ENCODE measurements at places on chromosomes 4 and X. TPM values are rescaled to one million over a fixed set of nuclear protein-coding genes. Genes with fewer than 3 reads are reported as not detected.

- DNase-seq = no peak
These were observed 841.9 kb downstream of the PCDH18 start for GRCh38 chr4:136690360-136690759.

ATOH1 gene
- not detected for total RNA-seq

DNA sequence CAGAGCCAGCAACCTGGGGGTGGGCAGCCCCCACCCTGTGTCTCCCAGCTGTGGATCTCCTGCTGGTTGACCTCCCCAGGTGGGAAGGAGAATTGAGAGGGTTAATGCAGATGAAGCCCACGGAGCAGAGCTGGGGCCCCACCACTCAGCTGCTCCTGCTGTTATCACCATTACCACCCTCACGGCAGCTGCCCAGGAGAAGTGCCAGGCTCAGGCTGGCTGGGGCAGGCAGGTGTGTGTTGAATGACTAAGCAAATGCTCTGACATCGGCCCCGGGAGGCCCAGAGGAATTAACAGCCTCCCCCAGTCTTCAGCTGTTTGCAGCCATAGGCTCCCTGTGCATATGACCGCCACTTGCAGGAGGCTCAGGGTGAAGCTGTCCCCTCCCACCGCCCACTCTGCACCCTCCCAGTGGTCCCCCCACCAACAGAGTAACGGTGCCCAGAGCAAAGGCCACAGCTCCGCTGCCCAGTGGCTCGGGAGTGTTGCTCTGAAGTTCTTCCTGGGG lies 133.8 kb downstream of the CPZ start:
- peak; percentile 30 for DNase-seq

- DNase-seq = no peak
These were observed 684.0 kb upstream of the MAGEB2 start for GRCh38 chrX:29531336-29531735.

GRCh38 chr4:119299260-119299671 lies 22.7 kb downstream of the FABP2 start:
- no peak for DNase-seq

GRCh38 chr4:55014876-55015275 lies 110.5 kb downstream of the KDR start:
- DNase-seq = no peak

FATE1 gene
- not detected for total RNA-seq

MAGEC3 gene
- total RNA-seq = not detected

- DNase-seq = peak; percentile 73
These were observed 4.5 kb downstream of the G6PD start for GRCh38 chrX:154541896-154542722.

GRCh38 chrX:91389026-91389425 lies 45.6 kb upstream of the PABPC5 start:
- DNase-seq = no peak

GK2 gene
- not detected for total RNA-seq

GRCh38 chr4:14621731-14622463 lies 380.4 kb upstream of the CPEB2 start:
- DNase-seq = no peak

- no peak for DNase-seq
These were observed 1793.7 kb upstream of the TENM3 start for GRCh38 chr4:180449395-180449956.

GRPR gene
- 0.27 TPM for total RNA-seq

- DNase-seq = no peak
These were observed 80.8 kb downstream of the FAM13A start for GRCh38 chr4:88975958-88976774.

- DNase-seq = peak; percentile 46
These were observed 89.7 kb upstream of the TFDP3 start for GRCh38 chrX:133307637-133308498.

- DNase-seq = no peak
These were observed 101.4 kb downstream of the PAPSS1 start for GRCh38 chr4:107618656-107619055.

- DNase-seq = peak; percentile 53
These were observed 114.0 kb downstream of the RBM47 start for GRCh38 chr4:40515398-40516293.

GRCh38 chrX:129404670-129405008 lies 118.7 kb downstream of the SMARCA1 start:
- no peak for DNase-seq

DNA sequence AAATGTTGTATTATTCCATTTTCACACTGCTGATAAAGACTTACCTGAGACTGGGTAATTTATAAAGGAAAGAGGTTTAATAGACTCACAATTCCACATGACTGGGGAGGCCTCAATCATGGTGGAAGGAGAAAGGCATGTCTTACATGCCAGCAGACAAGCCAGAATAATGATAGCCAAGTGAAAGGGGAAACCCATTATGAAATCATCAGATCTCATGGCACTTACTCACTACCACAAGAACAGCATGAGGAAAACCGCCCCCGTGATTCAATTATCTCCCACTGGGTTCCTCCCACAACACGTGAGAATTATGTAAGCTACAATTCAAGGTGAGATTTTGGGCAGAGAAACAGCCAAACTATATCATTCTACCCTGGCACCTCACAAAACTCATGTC lies 2535.1 kb downstream of the ARAP2 start:
- DNase-seq = no peak

- DNase-seq = no peak
These were observed 121.9 kb upstream of the SMIM10 start for GRCh38 chrX:134868771-134869495.

GRCh38 chrX:44829832-44830231 lies 14.0 kb upstream of the DUSP21 start:
- no peak for DNase-seq

- no peak for DNase-seq
These were observed 63.0 kb upstream of the RBPJ start for GRCh38 chr4:26257850-26258249.

GRCh38 chrX:154026136-154027021 lies 6.7 kb upstream of the IRAK1 start:
- DNase-seq = no peak

MRPL1 gene
- 25.8 TPM for total RNA-seq

DNA sequence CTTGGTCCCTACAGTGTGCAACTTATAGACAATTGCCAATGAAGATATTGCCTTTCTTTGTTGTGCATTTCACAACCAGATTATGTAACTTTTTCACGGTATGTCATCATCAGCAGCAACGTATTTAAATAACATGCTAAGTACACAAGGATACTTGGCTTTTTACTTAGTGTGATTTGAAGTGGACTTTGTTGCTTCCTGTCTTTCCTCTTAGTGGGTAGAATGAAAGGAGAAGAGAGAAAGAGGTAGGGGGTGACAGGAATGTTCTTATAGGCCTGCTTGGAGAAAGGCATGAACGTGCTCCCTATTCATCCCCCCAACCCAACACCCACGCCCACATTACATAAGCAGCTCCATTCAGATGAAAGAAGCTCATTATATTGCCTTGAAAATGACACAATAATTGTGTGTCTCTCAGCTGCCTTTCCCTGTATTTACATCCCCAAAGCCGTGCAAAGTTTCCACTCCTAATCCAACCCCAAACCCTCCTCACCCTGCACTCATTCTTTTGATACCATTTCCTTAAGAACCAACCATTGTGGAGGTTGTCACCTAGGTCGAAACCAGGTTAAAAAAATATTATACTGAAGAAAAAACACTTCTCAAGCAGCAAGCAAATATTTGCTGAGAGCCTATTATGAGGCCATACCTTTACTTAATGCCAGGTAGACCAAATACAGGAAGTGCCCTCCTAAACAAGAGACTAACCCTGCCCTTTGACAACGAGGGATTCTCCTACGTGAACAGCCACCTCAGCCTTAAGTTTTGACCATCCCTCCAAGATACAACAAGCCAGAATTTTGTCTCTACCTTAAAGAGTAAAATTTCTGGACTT lies 25.2 kb upstream of the GK start:
- DNase-seq = no peak

- peak; percentile 94 for DNase-seq
These were observed at the start of gene MID1IP1 for GRCh38 chrX:38800981-38801845. TSS of gene MID1IP1 (plus strand) at chrX:38801459. CDS start at chrX:38804947, 3,488 bp downstream.

DNA sequence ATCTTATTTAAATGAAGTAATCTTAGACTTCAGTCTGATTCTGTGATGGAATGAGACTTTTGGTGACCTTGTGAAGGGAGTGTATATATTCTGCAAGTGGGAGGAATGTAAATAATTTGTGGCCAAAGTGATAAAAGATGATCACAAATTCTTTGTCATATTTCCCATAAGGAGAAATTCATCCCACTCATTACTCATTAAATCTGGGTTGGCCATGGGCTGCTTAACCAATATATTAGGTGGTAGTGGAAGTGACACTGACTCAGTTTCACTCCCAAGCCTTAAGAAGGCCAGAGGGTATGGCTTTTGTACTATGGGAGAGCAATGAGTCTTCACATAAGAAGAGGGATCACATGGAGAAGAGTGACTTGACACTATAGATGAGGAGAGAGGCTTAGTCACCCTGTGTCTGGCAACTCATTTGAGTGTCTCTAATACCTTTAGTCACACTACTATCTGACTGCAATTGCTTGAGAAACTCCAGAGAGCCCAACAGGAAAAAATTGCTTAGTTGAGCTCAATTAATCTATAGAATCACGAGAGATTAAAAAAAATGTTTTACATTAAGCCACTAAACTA lies 408.2 kb upstream of the PITX2 start:
- DNase-seq = no peak

GRCh38 chr4:22478426-22478825 lies 37.4 kb downstream of the ADGRA3 start:
- no peak for DNase-seq

DNA sequence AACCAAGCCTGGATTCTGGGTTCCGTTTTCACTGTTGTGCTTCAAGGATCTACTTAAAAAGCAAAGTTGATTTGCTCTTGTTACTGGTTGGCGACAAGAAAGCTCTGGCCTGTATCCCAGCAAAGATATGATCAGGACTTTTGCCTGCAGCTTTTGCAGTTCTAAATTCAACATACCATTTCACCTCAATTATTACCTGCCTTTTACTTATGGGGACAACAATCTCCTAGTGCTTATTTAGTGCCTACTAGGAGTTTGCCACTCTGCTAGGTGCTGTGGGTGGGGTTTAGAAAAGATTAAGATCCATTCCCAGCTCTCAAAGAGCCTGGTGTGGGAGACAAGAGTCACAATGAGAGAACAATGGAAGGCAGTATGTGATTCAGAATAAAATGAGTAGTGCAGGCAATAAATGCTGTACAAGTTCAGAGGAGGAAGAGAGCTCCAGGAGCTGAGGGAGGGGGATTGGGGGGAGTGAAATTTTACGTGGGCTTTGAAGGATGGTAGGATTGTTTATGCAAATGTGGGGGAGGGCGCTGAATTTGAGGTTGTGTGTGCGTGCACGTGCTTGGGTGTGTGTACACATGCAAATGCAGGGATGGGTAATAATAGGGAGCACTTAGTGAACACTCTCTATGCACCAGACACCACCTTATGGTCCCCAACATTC lies 5.0 kb upstream of the TMEM164 start:
- no peak for DNase-seq

CYSLTR1 gene
- total RNA-seq = 10.5 TPM

DNA sequence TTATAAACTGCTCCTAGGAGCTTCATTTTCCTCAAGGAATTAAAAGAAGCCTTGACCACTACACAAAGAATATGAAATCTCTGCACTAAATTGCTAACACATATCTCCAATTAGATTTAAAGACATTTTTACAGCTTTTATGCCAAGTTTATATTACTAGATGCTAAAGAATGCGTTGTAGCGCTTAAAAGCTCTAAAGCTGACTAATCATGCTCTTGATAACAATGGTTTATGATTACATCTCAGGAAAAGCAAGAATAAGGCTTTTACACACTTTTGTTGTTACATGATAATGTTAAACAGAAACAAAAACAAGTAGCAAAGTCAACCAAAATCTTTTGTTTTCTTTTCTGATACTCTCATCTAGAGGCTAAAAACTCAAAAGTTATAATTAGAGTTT lies 44.7 kb downstream of the SLC10A7 start:
- no peak for DNase-seq

CENPI gene
- total RNA-seq = 1.4 TPM

- no peak for DNase-seq
These were observed 7.2 kb downstream of the TIMM17B start for GRCh38 chrX:48890296-48890925.

GRCh38 chrX:129679901-129680300 lies 25.1 kb upstream of the APLN start:
- no peak for DNase-seq

NR3C2 gene
- 31.4 TPM for total RNA-seq

DNA sequence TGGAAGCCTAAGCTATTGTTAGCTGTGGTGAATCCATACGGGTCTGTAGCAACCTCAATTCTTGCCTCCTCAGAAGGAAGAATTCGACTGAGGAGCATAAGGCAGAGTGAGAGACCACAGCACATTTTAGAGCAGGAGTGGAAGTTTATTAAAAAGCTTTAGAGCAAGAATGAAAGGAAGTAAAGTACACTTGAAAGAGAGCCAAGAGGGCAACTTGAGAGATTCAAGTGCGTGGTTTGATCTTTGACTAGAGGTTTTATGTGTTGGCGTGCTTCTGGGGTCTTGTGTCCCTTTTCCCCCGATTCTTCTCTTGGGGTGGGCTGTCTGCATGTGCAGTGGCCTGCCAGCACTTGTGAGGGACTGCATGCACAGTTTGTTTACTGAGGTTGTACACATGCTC lies 880.6 kb upstream of the INTU start:
- DNase-seq = no peak

- no peak for DNase-seq
These were observed 186.0 kb downstream of the DCHS2 start for GRCh38 chr4:154305616-154306015.

DNA sequence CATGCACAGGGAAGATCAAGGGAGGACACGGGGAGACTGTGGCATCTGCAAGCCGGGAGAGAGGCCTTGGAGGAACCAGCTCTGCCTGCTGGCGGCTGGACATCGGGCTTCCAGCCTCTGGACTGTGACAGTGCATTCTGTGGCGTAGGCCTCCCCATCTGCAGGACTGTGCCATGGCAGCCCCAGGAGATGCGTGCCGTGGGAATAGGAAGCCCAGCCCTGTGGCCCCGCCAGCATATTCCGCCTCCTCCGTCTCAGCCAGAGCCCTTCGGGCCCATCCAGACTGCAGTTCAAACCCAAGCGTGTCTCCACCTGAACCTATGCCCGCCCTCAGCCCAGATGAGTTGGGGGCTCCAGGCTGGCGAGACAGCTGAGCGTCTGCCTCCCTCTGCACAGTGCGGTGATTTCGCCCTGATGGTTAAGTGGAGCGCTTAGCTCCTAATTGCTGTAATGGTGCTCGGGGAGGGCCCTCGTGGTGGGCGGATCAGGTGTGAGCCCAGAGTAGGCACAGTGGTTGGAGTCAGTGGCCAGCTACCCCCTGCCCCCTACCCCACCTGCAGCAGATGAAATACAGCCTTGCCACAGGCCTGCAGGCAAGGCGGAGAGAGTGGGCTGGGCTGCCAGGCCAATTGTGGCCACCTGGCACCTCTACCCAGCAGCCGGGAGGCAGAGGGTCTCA lies 133.9 kb downstream of the HMX1 start:
- DNase-seq = no peak

SSX4B gene
- not detected for total RNA-seq

DNA sequence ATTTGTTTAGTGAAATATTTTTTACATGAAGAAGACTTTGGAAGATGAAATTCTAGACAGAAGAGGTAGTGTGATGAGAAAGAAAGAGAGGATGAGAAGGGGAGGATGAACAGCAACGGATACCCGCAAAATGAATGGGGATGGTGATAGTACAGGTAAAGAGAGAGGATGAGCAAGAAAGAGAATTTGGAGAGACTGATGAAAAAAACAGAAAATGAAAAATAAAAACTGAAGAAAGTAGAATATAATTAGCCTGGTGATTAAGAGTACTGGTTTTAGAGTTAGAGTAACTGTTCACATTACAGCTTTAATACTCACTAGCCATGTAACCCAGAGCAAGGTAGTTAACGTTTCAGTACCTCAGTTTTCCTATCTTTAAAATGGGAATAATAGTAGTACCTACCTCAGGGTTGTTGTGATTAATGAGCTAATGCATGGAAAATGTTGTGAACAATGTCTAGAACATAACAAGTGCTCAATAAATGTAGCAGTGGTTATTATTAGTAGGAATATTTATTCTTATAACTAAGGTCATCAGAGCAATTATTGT lies 54.9 kb upstream of the ANTXR2 start:
- no peak for DNase-seq
